ENCODE measurements at places on chromosomes 3 and 15.

DNA sequence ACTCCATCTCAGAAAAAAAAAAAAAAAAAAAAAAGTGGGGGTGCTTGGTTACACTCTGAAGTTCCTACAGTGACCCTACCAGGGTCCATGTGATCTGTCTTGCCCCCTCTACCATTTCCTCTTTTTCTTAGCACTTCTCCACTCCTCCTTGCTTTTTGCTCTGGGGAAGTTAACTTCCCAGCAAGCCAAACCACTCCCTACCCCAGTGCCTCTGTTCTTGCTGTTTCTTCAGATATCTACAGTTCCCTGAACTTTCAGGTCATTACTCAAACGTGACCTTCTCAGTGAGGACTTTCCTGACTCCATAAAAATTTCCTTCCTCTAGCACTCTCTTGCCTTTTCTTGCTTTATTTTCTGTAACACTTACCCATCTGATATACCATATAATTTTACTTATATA lies 61.1 kb upstream of the GCNT3 start:
- DNase-seq, result no peak

DNA sequence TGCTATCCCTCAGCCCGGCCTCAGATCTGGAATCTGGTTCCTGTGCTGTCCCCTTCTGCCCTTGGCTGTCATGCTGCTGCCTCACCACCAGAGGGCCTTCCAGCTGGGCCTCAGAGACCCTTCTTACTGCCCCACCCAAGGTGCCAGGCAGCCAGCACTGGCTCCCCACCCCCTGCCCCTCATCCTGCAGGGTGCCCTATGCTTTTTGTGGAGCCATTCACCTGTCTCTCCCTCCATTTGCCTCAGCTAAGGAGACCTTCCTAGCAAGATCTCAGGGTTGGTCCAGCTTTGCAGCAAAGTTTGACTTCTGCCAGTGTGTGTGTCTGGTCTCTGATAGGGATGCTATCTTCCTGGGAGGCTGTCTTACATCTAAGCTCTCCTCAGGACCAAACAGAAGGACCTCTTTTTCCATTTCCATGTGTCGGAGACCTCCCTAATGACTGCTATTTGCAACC lies 1.9 kb upstream of the VWA5B2 start:
- no peak for DNase-seq

DNA sequence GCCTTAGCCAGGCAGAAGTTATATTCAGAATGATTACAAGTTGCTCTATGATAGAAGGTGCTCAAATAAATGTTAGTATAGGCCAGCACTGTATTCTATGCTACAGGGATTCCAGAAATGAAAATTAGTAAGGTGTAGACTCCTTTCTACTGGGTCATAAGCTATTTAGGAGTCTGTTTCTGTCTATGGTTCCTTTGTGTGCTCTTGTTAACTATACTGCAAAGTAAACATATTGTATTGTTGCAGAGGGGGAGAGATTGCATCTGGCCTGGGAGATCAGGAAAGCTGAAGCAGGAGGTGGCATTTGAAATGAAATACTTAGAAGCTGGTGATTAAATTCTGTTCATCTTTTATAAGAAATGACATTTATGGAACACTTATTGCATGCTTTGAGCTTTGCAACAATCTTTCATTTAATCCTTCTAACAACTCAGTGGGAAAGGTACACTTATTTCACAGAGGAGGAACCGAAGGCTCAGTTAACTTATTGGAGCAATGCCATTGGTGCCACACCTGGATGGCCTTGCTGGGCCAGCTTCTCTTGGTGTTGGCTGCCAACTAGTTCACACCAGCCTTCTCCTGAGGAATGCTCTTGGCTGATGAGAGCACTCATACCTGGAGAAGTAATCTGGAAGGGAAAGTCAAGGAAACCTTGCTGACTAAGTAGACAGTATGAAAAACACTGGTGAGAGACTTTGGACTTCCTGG lies 39.1 kb downstream of the ABHD5 start:
- DNase-seq, result no peak

- DNase-seq, result no peak
These were observed 41.3 kb downstream of the ST6GAL1 start for GRCh38 chr3:186971578-186971977.

- no peak for DNase-seq
These were observed 450.7 kb downstream of the NSUN3 start for GRCh38 chr3:94513600-94513999.

GRCh38 chr3:120171134-120171873 lies 77.1 kb upstream of the GSK3B start:
- peak; percentile 43 for DNase-seq

- DNase-seq, result no peak
These were observed 43.9 kb upstream of the BHLHE40 start for GRCh38 chr3:4935347-4935746.

- no peak for DNase-seq
These were observed 674 bp upstream of the MECOM start for GRCh38 chr3:169663951-169664820.

DNA sequence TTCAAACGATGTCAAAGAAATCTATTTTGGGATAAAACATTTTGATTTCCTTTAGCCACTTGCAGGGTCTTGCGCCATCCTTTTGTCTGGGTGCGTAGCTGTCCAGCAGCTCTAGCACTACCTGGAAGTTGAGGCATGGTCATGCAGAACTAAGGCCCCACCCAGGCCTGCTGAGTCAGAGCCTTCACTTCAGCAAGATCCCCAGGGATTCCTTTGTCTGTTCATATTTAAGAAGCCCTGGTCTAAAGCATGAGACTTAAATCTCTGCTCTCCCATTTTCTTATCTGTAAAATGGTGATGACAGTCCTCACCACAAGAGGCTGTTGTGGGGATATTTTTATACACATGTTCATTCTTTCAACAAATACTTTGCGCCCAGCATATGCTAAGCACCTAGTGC lies 99.0 kb upstream of the CTDSPL start:
- DNase-seq, result no peak

- no peak for DNase-seq
These were observed 4.5 kb upstream of the C15orf39 start for GRCh38 chr15:75197062-75197630.

GRCh38 chr3:175422744-175423143 lies 563.6 kb downstream of the NAALADL2 start:
- DNase-seq, result no peak

DNA sequence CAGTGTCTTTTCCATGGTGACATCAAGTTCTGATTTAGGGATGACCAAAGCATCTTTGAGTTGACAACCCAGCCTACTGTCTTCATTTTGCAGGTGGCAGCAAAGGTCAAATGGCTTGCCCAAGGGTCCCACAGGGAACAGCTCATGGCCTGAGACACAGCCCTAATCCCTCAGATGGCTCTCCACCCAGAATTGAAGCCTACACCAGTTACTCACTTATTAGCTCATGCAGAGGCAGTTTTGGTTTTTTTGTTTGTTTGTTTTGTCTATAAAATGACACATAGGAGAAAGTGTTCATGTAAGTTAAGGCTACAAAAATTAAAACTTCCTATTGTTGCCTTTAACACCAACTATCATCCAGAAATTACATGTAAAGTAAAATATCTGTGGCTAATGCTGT lies 167.9 kb downstream of the OSBPL10 start:
- no peak for DNase-seq

DNA sequence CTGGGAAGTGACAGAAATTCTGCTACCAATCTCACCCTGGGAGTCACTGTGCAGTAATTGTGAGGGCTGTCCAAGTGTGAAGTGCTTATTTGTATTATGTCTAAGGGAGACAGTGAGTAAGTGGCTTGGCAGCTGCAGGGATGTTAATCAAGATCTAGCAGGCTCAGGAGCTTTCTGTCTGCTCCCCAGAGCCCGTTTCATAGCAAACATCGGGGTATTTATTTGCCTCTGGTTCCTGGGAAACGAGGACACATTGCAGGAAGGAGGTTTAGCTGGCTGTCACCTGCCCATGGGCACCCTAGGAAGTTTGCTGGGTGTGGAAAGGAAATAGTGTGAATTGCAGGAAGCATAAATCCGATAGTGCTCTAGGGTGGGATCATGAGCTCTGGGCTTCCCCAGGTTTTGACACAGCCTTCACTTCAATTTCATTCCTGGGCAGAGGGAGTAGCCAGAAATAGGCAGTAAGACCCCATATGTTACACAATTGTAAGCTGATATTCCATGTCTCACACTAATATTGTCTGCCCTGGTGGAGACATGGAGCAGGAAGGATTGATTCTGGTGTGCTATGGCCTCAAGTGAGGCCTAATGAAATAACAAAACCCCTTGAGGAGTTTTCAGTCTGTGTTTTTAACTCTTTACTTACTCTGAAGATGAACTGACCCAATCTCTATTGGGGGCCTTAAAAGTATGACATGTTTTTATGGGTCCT lies 74.1 kb upstream of the MITF start:
- DNase-seq, result no peak

- DNase-seq, result no peak
These were observed 236.4 kb downstream of the CDIN1 start for GRCh38 chr15:36815786-36816185.

- DNase-seq, result no peak
These were observed 20.2 kb upstream of the SKIC8 start for GRCh38 chr15:78319588-78319987.

DNA sequence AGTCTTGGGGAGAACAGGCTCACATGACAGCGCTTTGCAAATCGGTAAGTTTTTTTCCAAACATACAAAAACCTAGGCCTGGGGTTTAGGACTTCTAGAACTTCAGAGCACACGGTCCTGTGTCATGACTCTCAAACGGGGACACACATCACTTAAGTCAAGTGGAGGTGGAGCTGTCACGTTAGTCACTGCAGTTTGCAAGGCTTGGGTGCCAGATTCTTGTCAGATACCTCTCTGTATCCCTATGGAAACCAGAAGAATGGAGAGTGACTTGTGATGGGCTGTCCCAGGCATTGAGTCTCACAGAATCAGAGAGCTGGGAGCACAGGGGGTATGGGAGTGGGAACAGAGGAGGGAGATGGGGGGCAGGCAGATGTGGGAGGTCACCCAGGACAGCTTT lies 64.8 kb downstream of the DUT start:
- DNase-seq, result no peak

- no peak for DNase-seq
These were observed 112.7 kb upstream of the PRR23C start for GRCh38 chr3:139157161-139157932.

DNA sequence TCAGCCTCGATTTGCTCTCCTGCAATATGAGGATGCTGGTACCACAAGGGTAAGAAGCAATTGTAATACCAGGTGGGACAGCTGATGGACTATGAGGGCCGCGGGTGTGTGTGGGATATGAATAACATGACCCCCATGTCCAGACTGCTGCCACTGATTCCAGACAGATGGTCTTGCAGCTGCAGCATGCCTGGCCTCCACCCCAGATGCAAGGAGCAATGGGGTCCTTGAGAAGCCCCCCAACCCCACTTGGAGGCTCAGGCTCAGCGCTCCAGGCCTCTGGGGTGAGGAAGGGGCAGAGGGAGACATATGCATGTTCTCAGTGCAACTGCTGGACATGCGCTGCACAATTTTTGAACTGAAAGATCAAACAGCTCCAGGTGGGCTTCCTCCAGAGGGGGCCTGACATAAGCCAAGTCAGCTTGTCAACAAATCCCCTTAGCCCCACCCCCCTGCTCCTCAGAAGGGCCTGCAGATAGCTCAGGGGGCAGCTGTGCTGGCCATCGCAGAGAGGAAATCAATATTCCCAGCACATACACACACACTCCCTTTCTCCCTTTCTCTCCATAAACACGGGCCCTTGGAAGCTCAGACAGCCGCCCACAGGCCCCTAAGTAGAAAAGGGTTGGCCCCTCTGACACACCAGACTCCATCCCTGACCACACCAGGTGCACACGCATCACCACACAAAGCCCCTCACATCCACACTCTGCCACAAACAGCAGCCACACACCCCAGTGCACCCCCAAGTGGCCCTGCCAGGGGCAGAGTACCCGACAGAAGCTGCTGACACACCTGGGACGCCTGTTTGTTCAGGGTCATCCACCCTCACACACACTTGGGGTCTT lies 107.0 kb downstream of the IQSEC1 start:
- no peak for DNase-seq

DNA sequence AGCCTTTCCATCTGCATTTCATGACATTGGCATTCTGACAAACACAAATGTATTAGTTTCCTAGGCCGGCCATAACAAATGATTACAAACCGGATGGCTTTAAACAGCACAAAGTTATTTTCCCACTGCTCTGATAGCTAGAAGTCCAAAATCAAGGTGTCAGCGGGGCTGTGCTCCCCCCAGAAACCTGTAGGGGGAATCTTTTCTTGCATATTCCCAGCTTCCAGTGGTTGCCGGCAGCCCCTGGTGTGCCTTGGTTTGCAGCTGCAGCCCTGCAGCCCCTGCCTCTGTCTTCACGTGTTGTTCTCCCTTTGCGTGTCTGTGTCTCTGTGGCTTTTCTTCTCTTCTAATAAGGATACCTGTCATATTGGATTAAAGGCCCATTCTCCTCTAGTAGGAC lies 79.0 kb upstream of the CDV3 start:
- DNase-seq, result no peak

- DNase-seq, result peak; percentile 26
These were observed 242.6 kb upstream of the AGTR1 start for GRCh38 chr3:148455098-148455497.

GRCh38 chr3:171225708-171226107 lies 199.2 kb upstream of the SLC2A2 start:
- peak; percentile 57 for DNase-seq

- DNase-seq, result no peak
These were observed 602.1 kb downstream of the MAGI1 start for GRCh38 chr3:65436580-65436979.

Data from fibroblast of gingiva (primary cell).